ENCODE measurements at places on chromosomes 3 and 15.
A peak's percentile ranks its signal among the peaks of the same experiment; 100 is the strongest.

- DNase-seq = peak; percentile 62
- H3K4me1 ChIP-seq = no peaks in the 10 kb centered on the region
- no peaks in the 10 kb centered on the region for H3K36me3 ChIP-seq
- peaks cover 63% of the 10 kb centered on the region for H3K27me3 ChIP-seq
- no peak overlapping the region for H3K4me3 ChIP-seq
Measured at GRCh38 chr3:147360646-147361453, 45.5 kb downstream of the ZIC4 start.

GRCh38 chr3:102018551-102018950, 169.2 kb downstream of the NFKBIZ start:
- H3K27ac ChIP-seq = no peak overlapping the region
- H3K4me3 ChIP-seq = no peak overlapping the region
- no peaks in the 10 kb centered on the region for H3K36me3 ChIP-seq

DNA sequence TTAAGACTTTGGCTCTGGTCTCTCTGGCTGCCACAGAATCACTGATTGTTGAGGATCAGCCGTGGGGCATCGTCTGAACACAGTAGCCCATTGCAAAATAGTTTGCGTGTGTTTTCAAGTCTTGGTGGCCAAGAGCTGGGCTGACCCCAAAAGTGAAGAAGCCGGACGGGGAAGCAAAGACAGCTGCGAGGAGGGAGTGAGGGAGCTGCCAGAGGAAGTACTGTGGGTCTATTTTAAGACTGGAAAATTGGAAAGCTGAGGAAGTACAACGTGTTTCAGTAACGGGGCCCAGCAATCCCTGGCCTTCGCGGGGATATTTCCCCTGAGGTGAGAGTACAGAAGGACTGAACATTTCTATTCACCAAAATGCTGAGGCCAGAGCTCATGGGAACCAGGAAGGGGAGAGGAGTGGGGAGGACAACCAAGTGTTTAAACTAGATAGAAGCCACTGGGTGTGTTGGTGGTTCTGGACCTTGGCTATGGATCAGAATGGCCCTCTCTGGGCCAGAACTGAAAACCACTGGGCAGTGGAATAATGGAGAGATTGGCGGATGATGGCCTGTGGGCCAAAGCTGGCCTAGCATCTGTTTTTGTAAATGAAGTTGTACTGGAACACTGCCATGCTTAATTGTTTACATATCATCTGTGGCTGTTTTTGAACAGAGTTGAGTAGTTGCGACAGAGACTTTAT, 34.1 kb upstream of the LIMD1 start:
- H3K27ac ChIP-seq = no peak overlapping the region
- H3K27me3 ChIP-seq = no peaks in the 10 kb centered on the region
- H3K4me1 ChIP-seq = peaks cover 4% of the 10 kb centered on the region
- no peak for DNase-seq
- peaks cover 6% of the 10 kb centered on the region for H3K36me3 ChIP-seq

- H3K27ac ChIP-seq = no peak overlapping the region
- H3K4me1 ChIP-seq = peaks cover 22% of the 10 kb centered on the region
- DNase-seq = no peak
- no peak overlapping the region for H3K4me3 ChIP-seq
Measured at GRCh38 chr3:58037141-58037910, 29.1 kb downstream of the FLNB start.
